ENCODE measurements at places on chromosomes 12 and 14. TPM values are rescaled to one million over a fixed set of nuclear protein-coding genes. Genes with fewer than 3 reads are reported as not detected.
A peak's percentile ranks its signal among the peaks of the same experiment; 100 is the strongest.

Gene PTPN21
- total RNA-seq, result 33.3 TPM

DNA sequence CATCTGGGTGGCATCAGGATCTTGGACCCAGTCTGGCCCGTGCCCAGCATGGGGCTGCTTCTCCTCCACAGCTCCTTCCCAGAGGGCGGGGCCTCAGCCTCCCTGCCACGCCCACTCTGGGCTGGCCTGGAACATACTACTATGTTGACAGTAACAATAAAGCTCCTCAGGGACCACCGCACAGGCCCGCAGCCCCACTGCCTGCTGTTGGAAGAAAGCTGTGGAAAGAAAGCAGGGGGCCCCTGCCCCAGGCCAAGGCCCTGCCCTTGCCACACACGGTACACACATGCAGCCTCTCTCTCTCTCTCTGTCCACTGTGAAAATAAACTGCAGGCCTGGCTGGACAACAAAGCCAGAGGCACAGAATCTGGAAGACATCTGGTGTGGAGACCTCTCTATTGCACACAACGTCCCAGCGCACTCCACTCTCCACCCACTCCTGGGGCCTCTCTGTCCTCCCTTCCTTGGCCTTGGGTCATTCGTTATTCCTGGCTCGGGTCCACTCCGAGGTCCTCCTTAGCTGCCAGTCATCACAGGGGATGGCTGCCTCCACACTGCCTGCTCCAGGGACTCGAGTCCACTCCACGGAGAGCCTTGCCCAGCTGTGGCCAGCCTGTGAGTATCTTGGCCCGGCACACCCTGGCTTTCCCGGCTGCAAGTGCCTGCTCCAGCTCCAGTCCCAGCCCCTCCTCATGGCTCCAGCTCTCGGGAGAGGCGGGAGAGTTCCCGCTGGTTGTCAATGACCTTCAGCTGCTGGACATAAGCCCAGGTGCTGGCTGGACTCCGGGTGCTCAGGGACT lies 11.8 kb upstream of the ENDOU start:
- no peaks in the 10 kb centered on the region for H3K27me3 ChIP-seq
- peaks cover 85% of the 10 kb centered on the region for H3K4me1 ChIP-seq
- peak overlapping the region; percentile 76 for H3K27ac ChIP-seq
- no peaks in the 10 kb centered on the region for H3K36me3 ChIP-seq
- peak; percentile 90 for DNase-seq
- no peak overlapping the region for H3K4me3 ChIP-seq

- no peak for DNase-seq
- no peak overlapping the region for H3K27ac ChIP-seq
- H3K27me3 ChIP-seq, result no peaks in the 10 kb centered on the region
- H3K4me3 ChIP-seq, result no peak overlapping the region
Observed at GRCh38 chr14:60179431-60179869, 14.3 kb upstream of the DHRS7 start.

Gene CD27
- 0.31 TPM for total RNA-seq

Gene ABCC9
- total RNA-seq, result 104 TPM

DNA sequence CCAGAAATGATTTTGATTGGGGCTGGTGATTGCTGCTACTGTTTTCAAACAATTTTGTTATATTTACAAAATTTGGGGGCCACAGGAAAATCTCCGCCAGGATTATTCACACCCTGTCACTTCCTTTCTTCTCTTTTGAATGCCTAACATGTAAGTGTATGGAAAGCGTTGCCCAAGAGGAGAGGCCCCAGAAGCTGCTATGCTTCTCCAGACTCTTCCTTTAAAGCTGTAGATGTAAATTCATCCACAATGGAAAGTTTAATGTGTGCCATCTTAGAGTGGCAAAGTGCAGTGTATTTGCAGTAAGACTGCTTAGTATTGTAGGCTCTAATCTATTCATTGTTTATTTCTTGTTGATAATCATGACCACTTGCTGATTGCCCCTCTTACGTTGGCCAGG lies 136.7 kb upstream of the LRIG3 start:
- no peak for DNase-seq
- H3K4me3 ChIP-seq, result no peak overlapping the region
- no peaks in the 10 kb centered on the region for H3K36me3 ChIP-seq

- H3K4me3 ChIP-seq, result peak overlapping the region; percentile 84
- peak overlapping the region; percentile 96 for H3K27ac ChIP-seq
- H3K36me3 ChIP-seq, result no peaks in the 10 kb centered on the region
- no peaks in the 10 kb centered on the region for H3K27me3 ChIP-seq
Observed at GRCh38 chr12:51218607-51219161, 822 bp upstream of the POU6F1 start.

DNA sequence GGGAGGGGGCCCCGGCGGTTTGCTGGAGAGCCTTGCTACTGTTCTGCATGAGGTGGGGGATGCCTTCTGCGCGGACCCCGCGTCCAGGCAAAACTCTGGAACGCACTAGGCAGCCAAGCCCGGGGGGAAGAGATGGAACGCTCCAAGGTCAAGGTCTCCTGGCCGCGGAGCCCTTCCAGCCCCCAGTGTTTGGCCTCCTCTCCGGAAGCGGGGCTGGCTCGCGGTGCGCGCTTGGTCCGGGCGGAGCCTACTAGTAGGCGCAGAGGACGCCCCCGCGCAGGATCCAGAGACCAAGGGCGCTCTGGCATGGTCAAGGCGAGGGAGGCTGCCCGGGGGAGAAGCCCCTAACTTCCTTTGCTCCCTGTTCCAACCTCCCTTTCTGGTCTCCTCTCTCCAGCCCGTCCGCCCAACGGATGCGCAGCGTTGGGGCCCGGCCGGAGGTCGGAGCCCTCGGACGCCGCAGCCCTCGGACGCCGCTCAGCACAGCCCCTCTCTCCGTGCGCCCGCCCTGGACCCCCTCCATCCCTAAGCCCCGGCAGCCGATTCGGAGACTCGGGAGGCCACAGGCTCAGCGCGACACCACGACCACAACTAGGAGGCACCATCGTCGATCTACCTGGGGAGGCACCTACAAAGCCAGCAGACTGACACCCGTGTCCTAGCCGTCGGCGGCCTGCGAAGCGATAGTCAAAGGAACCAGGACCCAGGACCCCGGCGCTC lies 669 bp upstream of the KCNK13 start:
- no peaks in the 10 kb centered on the region for H3K36me3 ChIP-seq
- H3K4me1 ChIP-seq, result peaks cover 4% of the 10 kb centered on the region
- DNase-seq, result peak; percentile 24
- H3K27ac ChIP-seq, result no peak overlapping the region

Gene SPTB
- total RNA-seq, result 98.2 TPM

Gene COX8C
- total RNA-seq, result 0.67 TPM

Measured in heart right ventricle (tissue), 16 donors.